ENCODE measurements at places on chromosomes 7 and 10. TPM values are rescaled to one million over a fixed set of nuclear protein-coding genes. Genes with fewer than 3 reads are reported as not detected.

DNA sequence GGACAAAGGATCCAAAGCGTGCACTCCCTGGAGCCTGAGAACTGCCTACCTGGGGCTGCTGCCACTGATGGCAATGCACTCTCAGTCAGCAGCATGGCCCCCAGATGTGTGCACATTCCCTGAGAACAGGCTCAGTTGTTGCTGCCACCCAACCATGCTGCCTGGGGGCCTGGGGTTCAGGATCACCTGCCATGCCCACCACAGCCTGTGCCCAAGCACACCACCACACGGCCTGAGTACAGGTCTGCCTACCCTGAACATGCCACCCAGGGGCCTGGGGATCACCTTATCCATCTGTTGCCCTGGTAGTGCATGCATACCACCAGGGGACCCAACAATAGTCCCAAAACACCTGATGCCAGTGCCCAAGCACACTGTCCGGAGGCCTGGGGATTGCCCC, 1174.5 kb downstream of the SORCS1 start:
- H3K27ac ChIP-seq: no peak overlapping the region
- no peak for DNase-seq
- no peak overlapping the region for H3K4me3 ChIP-seq
- H3K27me3 ChIP-seq: no peaks in the 10 kb centered on the region
- H3K36me3 ChIP-seq: no peaks in the 10 kb centered on the region

DNA sequence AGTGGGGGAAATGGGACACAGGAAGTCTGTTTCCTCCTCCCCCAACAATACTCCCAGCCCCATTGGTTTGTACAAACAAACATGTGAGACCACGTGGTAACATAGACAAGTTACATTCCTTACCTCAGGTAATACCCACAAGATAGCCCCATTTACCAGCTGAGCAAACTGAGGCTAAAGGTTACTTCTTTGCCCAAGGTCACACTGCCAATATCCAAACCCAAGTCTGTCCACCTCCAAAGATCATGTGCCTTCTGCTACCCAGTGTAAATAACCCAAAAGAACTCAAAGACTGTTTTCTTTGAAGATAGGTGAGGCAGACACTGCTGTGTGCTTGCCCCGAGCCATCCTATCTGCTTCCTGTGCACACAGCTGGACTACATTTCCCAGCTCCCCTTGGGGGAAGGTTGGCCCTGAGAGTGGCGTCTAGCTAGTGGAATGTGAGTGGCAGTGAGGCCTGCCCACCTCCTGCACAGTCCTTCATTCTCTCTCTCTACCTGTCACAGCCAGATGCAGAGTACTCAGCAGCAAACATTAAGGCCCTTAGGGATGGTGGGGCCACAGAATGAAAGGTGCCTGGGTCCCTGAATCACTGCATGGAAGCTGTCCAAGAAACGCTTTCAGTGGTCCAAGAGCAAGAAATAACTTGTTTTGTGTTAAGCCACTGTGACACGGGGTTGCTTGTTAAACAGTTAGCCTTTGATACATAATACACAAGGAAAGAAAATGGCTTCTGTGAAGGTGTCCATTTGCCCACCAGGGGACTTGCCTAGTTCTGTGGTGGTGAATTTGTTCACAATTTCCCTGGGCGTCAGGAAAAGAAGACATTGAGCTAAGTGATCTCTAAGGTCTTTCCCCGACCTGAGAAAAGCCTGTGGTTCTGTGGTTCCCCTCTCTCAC, 257.7 kb upstream of the NFE2L3 start:
- H3K27ac ChIP-seq: no peak overlapping the region
- H3K27me3 ChIP-seq: peaks cover 5% of the 10 kb centered on the region
- H3K4me3 ChIP-seq: no peak overlapping the region
- H3K4me1 ChIP-seq: peaks cover 11% of the 10 kb centered on the region

- no peak for DNase-seq
- H3K27ac ChIP-seq: no peak overlapping the region
- H3K27me3 ChIP-seq: no peaks in the 10 kb centered on the region
- peaks cover 23% of the 10 kb centered on the region for H3K36me3 ChIP-seq
- H3K4me1 ChIP-seq: no peaks in the 10 kb centered on the region
- H3K4me3 ChIP-seq: no peak overlapping the region
These were observed 58.3 kb downstream of the CDK13 start for GRCh38 chr7:40008223-40008815.

DNA sequence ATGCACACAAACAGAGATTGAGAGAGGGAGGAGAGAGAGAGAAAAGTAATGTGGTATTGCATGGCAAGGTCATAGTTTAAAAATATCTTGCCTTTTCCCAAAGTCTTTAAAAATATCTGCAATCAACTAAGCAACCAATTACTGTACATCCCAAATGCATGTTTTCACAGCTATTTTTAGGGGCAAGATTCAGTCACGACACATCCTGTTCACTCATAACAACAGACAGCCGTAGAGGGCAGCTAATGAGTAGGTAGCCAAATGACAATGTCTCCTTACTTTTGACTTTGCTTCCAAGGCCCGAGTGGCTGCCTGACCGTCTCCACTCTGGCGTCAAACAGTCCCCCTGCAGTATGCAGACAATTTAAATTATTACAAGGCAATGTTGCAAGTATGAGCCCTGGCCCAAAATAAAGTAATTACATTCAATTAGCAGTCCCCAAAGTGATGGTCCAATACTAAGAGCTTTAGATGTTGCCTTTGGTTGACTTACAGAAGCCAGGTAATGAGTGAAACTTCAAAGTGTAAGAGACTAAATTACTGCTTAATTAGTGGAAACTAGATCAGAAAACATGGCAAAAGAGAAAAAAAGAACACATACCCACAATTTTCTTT, 162.9 kb downstream of the MBL2 start:
- no peaks in the 10 kb centered on the region for H3K27me3 ChIP-seq
- H3K36me3 ChIP-seq: no peaks in the 10 kb centered on the region
- H3K4me1 ChIP-seq: no peaks in the 10 kb centered on the region
- no peak for DNase-seq
- H3K27ac ChIP-seq: no peak overlapping the region

GRCh38 chr10:124354411-124355382, 64.0 kb downstream of the OAT start:
- H3K36me3 ChIP-seq: no peaks in the 10 kb centered on the region
- peaks cover 3% of the 10 kb centered on the region for H3K27me3 ChIP-seq
- DNase-seq: peak; percentile 70

- H3K4me3 ChIP-seq: no peak overlapping the region
- no peaks in the 10 kb centered on the region for H3K36me3 ChIP-seq
- no peak overlapping the region for H3K27ac ChIP-seq
- DNase-seq: no peak
- no peaks in the 10 kb centered on the region for H3K27me3 ChIP-seq
These were observed 10.2 kb upstream of the ADCY1 start for GRCh38 chr7:45563941-45564461.

- no peak for DNase-seq
- no peaks in the 10 kb centered on the region for H3K36me3 ChIP-seq
- no peak overlapping the region for H3K4me3 ChIP-seq
- H3K27me3 ChIP-seq: peaks cover 53% of the 10 kb centered on the region
These were observed 29.9 kb downstream of the SRRM3 start for GRCh38 chr7:76231583-76231982.

DNA sequence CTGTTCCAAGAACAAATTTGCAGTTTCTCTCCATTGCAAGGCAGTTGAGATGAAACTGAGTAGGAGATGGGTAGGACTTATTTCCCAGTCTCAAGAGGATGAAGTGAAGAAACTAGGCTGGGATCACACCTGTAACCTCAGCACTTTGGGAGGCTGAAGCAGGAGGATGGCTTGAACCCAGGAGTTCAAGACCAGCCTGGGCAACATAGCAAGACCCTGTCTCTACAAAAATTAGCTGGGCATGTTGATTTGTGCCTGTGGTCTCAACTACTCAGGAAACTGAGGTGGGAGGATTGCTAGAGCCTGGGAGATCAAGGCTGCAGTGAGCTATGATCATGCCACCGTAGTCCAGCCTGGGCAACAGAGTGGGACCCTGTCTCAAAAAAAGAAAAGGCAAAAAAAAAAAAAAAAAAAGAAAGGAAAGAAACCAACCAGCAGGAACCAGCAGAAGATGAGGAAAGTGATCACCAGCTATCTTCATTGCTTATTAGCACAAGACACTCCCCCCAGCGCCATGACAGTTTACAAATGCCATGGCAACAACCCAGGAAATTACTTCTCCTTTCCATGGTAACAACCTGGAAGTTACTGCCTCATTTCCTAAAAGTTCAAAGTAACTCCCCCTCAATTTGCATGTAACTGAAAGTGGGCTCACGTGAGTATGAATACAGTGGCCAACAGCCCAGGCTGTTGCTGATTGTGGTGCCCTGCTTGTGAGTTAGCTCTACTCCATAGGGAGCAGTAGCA, 18.3 kb upstream of the ST8SIA6 start:
- DNase-seq: no peak
- no peak overlapping the region for H3K4me3 ChIP-seq
- H3K36me3 ChIP-seq: no peaks in the 10 kb centered on the region

- peak; percentile 77 for DNase-seq
- no peaks in the 10 kb centered on the region for H3K36me3 ChIP-seq
- H3K4me3 ChIP-seq: peak overlapping the region; percentile 10
- H3K4me1 ChIP-seq: peaks cover 91% of the 10 kb centered on the region
- peak overlapping the region; percentile 85 for H3K27ac ChIP-seq
- H3K27me3 ChIP-seq: no peaks in the 10 kb centered on the region
These were observed 39.2 kb downstream of the WBP1L start for GRCh38 chr10:102782673-102783551.

GRCh38 chr7:47624689-47625088, 42.8 kb upstream of the TNS3 start:
- peaks cover 11% of the 10 kb centered on the region for H3K4me1 ChIP-seq
- H3K27ac ChIP-seq: no peak overlapping the region
- H3K36me3 ChIP-seq: no peaks in the 10 kb centered on the region
- DNase-seq: no peak
- no peaks in the 10 kb centered on the region for H3K27me3 ChIP-seq
- H3K4me3 ChIP-seq: no peak overlapping the region

DNA sequence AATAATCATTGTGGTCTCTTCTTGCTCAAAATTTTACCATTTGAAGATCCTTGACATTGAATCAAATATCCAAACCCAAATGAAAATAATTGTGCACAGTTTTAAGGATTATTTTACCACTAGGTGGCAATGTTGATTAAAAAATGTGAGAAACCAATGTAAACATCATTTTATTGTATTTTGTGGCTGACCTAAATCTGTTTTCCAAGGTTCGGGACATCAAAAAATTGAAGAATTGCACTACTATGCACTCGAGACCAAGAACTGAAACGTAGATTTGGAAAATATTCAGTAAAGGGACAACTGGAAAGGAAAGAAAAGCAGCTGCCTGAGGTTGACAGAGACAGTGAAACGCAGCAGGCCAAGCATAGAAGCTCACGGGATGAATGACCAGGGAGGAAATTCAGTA, 259.3 kb downstream of the SNX13 start:
- H3K36me3 ChIP-seq: no peaks in the 10 kb centered on the region
- peaks cover 15% of the 10 kb centered on the region for H3K4me1 ChIP-seq
- no peak for DNase-seq
- no peaks in the 10 kb centered on the region for H3K27me3 ChIP-seq

DNA sequence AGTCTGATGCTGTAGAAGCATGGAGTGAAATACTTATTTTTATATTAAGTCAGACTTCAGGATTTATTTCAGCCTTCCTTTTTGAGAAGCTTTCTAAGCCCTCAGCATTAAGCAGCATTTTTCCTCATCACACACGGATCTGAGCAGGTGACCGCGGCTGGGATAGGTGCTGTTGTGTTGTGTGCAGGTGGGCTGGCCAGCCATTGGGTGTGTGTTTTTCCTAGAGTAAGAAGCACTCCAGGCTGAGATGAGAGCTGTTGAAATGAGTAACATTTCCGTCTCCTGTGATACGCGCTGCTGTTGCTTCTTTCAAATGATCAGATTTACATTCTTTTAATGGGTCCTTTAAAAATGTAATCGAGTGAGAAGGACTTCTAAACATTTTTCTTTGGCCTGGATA, 63.9 kb downstream of the INSYN2A start:
- H3K4me3 ChIP-seq: no peak overlapping the region
- DNase-seq: no peak
- H3K27ac ChIP-seq: no peak overlapping the region
- H3K27me3 ChIP-seq: no peaks in the 10 kb centered on the region
- no peaks in the 10 kb centered on the region for H3K4me1 ChIP-seq

DNA sequence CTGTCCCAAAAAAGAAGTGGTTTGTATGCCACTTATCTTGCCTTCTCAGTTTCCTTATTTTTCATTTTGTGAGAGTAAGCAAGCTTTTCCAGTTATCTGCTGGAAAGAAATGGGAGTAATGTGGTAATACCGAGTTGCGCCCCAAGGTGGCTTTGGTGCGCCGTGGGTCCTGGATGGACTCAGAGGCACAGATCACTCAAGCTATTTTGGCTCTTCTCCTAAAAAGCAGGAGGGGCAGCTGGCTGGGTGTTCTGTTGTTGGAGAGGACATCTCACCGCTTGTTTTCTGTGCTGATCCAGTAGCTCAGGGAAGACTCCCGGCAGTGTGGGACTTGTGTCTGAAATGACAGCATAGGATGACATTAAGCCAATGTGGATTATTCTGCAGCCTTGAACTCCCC, 16.4 kb downstream of the PRKRIP1 start:
- peaks cover 7% of the 10 kb centered on the region for H3K4me1 ChIP-seq
- no peak for DNase-seq
- no peaks in the 10 kb centered on the region for H3K27me3 ChIP-seq
- no peak overlapping the region for H3K4me3 ChIP-seq
- peaks cover 95% of the 10 kb centered on the region for H3K36me3 ChIP-seq

GRCh38 chr7:68865351-68866199, 732.7 kb upstream of the AUTS2 start:
- H3K36me3 ChIP-seq: no peaks in the 10 kb centered on the region
- H3K4me3 ChIP-seq: no peak overlapping the region
- DNase-seq: no peak
- no peaks in the 10 kb centered on the region for H3K27me3 ChIP-seq
- no peaks in the 10 kb centered on the region for H3K4me1 ChIP-seq

GRCh38 chr10:44572146-44572545, 187.2 kb upstream of the CXCL12 start:
- peaks cover 7% of the 10 kb centered on the region for H3K4me1 ChIP-seq
- no peak for DNase-seq
- H3K27me3 ChIP-seq: no peaks in the 10 kb centered on the region
- no peak overlapping the region for H3K27ac ChIP-seq
- no peak overlapping the region for H3K4me3 ChIP-seq
- H3K36me3 ChIP-seq: no peaks in the 10 kb centered on the region

DNA sequence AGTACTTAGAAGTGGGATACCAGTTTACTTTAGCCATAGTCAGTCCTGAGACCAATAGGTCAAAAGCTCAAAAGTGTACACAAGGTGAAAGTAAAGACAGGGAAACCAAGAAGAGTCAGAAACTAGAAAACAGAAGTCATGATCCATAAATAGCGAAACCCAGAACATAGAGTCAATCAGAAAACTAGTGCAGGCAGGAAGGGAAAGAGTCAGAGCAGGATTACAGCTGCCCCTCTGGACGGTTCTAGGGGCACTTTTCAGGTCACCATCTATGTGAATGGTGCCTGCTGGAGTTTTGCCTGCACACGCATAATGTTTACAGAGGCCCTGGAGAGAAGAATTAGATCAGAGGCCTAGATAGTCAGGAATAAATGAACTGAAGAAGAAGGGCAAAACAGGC, 22.4 kb upstream of the DMTF1 start:
- no peaks in the 10 kb centered on the region for H3K4me1 ChIP-seq
- no peak overlapping the region for H3K4me3 ChIP-seq
- no peak overlapping the region for H3K27ac ChIP-seq
- no peaks in the 10 kb centered on the region for H3K36me3 ChIP-seq
- DNase-seq: no peak

Gene C7orf57
- total RNA-seq: 1.6 TPM

Gene CPED1
- 38.6 TPM for total RNA-seq

Gene SPDYE8
- not detected for total RNA-seq

Gene ZNF3
- total RNA-seq: 23.0 TPM

Gene FGFR2
- total RNA-seq: 59.2 TPM

Gene RAB19
- total RNA-seq: 1.7 TPM

Gene ETV1
- total RNA-seq: 89.0 TPM

Gene DDX50
- total RNA-seq: 29.3 TPM

Gene ACSL5
- total RNA-seq: 81.1 TPM

Gene SPDYE11
- not detected for total RNA-seq

Gene POMZP3
- 10.8 TPM for total RNA-seq
